Stimulated activated naive CD8-positive, alpha-beta T cell treated with anti-CD3 and anti-CD28 coated beads, Interleukin-15, Interleukin-2, amounts not matched to agents 100 U/mL and 50 U/mL, for 24 hours (primary cell): ENCODE measurements at places on chromosomes 3 and 15.

- no peak for DNase-seq
Measured at GRCh38 chr3:115836944-115837343, 213.6 kb downstream of the GAP43 start.

GRCh38 chr3:14875411-14876175 lies 56.8 kb downstream of the FGD5 start:
- DNase-seq: no peak

DNA sequence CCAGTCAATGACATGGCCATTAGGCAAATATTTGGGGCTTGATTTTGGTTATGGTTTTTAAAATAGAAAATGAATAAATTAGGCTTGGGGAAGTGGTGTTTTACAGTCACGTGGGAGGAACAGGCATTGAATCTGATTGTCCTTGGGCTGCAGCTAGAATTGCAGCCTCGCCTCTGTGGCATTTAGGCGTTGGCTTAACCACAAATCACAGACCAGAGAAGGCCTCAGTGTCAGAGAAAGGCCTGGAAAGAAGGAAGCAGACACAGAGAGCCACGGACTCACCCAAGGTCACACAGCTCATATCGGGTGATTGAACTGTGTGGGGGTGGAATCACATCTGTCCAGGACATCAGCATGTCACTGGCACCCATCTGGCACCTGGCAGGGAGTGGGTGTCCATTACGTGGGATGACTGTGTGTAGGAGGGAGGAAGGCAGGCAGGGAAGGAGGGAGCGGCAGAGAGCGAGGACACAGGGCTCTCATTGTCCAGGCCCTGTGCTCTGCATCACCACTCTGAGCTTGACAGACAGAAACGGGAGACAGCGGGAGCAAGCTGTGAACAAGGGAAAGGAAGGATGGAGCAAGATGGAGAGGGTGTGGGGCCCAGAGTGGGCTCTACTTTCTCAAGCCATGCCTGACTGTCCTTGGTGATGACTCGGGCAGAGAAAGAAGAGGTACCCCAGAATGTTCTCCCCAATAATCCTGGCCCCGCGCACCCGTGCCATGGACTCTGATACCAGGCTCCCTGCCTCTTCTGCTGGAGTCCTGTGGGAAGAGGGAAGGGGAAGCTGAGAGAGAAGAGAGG lies 186.4 kb downstream of the FAM43A start:
- no peak for DNase-seq

- no peak for DNase-seq
Measured at GRCh38 chr3:8952130-8952529, 11.1 kb downstream of the RAD18 start.

DNA sequence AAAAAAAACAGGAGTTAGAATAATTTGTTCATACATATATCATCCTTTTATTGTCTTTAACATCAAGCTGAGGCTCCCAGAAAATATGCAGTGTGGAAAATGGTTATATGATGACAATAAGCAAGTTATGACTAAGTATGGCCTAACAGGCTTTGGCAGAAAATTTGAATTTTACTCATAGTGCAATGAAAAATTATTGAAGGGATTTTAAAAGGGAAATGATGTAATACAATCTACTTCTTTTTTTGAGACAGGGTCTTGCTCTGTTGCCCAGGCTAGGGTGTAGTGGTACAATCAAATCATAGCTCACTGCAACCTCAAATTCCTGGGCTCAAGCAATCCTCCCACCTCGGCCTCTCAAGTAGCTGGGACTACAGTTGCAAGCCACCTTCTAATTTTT lies 78.7 kb downstream of the FAIM start:
- DNase-seq: no peak

DNA sequence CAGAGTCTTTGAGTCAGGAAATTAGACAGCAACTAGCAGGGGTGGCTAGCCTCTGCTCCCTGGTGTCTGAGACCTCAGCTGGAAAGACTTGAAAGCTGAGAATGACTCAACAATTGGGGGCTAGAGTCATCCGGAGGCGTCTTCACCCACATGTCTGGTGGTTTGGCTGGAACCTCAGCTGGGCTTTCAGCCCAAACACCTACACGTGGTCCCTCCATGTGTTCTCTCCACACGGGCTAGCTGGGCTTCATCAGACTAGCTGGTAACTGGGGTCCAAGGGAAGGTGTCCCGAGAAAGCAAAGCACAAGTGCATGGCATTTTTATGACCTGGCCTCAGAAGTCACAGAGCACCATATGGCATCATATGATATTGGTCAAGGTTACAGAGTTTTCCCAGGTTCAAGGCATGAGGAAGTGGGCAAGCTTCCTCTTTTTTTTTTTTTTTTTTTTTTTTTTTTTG lies 19.9 kb upstream of the ABHD2 start:
- peak; percentile 72 for DNase-seq

- DNase-seq: no peak
Measured at GRCh38 chr15:75639191-75639708, 774 bp downstream of the IMP3 start.

- no peak for DNase-seq
Measured at GRCh38 chr15:80788536-80788935, 9.4 kb downstream of the CEMIP start.

- DNase-seq: no peak
Measured at GRCh38 chr3:18481946-18482548, 56.9 kb upstream of the SATB1 start.

- DNase-seq: no peak
Measured at GRCh38 chr3:152276681-152277080, 8.0 kb downstream of the MBNL1 start.

DNA sequence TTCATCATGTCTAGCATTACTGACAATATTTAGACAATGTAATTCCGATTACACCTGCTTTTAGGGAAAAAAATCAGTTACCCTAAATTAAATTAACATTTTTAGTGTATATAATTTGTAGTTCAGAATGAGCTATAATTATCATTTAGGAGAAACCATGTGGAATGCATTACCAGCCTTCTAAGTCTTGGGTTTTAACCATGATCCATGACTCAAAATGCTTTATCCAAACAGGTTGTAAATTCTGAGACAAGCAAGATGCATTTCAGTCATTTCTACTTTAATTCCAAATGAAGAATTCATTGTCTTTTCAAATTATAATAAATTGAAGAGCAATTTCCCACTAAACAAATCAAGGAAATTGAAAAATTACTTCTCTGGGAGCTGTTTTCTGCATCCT lies 243.7 kb upstream of the LRIG1 start:
- DNase-seq: no peak

DNA sequence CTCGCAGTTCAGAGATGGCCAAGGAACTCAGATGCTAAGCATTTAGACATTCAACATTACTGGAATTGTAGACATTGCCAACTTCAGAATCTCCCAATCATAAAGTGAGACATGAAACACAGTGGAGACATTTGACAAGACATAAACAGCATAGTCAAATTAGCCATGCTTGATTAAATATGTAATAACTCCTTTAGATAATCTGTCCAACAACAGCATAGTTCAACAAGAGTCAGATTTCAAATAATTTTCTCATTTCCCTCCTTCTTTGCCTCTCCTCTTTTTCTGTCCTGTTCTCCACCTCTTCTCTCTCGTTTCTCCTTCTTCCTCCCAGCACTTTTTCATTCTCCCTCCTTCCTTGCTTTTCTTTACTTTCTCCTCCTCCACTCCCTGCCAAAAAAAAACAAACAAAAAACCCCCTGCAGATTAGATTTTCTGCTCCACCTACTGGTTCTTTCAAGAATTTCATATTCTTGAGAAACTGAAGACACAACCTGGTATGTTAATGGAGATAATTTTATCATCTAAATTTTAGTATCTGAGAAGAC lies 20.2 kb downstream of the CPOX start:
- DNase-seq: no peak

- DNase-seq: no peak
Measured at GRCh38 chr3:122987231-122987630, 40.3 kb downstream of the SEMA5B start.

DNA sequence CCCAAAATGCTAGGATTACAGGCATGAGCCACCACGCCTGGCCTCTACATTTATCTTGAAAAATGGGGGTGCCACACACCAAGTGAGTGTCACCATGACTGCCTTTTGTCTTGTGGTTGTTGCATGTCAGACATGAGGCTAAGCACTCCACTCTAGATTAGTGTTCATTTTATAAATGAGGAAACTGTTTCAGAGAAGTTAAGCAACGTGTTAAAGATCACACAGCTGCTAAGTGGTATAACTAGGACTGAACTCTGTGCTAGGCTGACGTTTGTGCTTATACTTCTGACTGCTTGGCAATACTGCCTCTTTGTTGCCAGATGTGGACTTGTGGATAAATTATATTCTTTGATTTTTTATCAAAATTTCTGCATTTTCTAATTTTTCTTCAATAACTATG lies 50.8 kb upstream of the SMAD6 start:
- DNase-seq: no peak

DNA sequence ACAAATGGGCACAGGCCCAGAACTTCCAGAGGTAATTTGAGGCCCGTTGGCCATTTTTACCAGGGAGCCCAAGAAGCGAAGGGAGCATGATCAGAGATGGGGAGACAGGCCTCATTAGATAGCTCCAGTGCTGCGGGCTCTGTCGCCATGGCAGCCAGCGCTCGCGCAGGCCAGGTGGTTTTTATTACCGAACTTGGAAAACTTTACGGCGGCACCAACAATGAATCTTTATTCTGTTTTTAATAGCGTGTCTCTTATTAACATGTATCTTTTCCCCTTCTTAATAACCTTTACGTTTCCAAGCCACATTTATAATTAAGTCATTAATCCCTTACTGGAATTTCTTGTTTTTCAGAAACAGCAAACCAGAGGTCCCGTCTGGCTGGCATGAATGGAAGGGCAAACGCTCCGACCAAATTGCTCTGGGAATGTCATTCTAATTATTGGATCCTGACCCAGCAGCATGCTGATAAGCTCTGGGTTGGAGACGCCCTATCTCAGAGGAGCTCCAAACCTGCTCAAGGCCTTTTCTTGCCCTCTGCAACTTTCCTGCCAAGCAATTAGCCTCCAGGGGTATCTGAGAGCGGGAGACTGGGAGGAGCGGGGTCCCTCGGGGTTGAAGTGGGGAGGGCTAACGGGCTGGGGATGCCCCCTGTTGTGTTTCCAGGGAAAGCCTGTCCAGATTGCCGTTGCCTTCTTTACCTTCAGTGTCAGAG lies 256.4 kb downstream of the TLE3 start:
- DNase-seq: no peak

DNA sequence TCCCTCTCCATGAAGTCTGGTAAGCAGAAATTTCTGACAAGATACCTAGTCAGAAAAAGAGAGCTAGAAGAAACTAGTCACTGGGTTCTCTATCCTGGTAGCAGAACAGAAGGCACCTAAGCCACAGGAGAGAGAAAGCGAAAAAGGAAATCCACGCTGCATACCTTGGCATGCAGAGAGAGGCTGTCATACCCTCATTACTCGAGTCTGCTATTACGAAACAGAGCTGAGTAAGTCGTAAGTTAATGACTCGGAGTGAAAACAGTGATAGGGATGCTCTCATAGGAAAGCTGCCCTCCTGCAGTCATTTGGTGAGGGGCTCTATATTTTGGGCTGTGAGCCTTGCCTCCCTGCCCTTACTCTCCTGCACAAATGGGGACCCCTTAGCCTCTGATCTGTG lies 16.2 kb downstream of the CLRN1 start:
- DNase-seq: no peak

DNA sequence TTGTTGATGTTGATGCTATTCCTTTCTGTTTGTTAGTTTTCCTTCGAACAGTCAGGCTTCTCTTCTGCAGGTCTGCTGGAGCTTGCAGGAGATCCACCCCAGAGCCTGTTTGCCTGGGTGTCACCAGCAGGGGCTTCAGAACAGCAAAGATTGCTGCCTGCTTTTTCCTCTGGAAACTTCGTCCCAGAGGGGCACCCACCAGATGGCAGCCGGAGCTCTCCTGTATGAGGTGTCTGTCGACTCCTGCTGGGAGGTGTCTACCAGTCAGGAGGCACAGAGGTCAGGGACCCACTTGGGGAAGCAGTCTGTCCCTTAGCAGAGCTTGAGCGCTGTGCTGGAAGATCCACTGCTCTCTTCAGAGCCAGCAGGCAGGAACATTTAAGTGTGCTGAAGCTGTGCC lies 303.2 kb downstream of the ZIC1 start:
- DNase-seq: no peak
